ENCODE measurements at places on chromosomes 11 and 22.
A peak's percentile ranks its signal among the peaks of the same experiment; 100 is the strongest.

DNA sequence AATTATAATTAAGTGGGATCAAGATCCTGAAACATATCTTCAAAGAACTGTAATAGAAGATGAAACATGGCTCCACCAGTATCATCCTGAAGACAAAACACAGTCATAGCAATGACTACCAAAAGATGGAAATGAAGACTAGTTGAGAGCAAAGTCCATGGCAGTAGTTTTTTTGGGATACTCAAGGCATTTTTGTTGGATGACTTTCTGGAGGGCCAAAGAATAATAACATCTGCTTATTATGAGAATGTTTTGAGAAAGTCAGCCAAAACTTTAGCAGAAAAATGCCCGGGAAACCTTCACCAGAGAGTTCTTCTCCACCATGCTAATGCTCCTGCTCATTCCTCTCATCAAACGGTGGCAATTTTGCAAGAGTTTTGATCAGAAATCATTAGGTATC is 809.4 kb upstream of the RAG2 start:
- no peak for DNase-seq

GRCh38 chr22:25130462-25130861 is 69.2 kb upstream of the CRYBB3 start:
- no peak for DNase-seq

GRCh38 chr11:84902445-84902844 is 724.7 kb downstream of the DLG2 start:
- no peak for DNase-seq

GRCh38 chr11:108654994-108655631 is 9.8 kb upstream of the DDX10 start:
- peak; percentile 61 for DNase-seq

GRCh38 chr11:93719310-93719709 is 22.0 kb downstream of the TAF1D start:
- no peak for DNase-seq

DNA sequence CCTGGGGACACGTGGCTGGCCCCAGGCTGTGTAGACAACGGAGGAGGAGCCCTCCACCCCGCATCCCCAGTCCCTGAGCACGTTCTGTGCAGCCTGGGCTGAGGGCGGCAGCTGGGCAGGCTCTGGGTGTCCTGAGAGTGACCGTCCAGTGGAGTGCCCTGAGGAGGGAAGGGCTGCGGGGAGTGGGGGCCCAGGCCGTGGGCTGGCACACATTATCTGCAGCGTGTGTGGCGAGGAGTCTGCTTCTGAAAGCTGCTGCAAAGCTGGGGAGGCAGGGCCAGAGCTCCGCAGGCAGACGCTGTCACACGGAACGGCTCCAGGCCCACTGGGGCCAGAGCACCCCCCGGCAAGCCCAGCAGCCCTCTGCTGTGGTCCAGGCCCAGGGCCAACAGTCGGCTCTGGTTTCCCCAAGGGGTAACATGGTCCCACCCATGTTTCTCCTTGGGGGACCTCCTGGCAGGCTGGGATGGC is 835 bp upstream of the ANO9 start:
- no peak for DNase-seq

DNA sequence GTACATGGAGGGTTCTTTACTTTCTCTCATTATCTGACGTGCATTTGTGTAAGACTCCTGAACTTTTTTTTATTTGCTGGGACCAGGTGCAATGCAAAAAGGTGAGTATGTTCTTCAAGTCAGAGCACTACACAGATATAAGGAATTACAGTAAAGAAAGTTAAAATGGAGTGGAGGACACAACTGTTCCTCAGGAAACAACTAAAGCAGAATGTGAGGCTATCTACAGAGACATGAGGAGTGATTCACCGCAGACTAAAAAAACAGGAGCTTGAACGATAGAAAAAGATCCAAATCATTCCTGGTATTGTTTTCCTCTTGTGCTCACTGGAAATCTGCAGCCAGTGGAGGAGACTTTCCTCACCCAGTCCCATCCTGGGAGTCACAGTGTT is 106.2 kb downstream of the ABTB2 start:
- DNase-seq, result peak; percentile 30

GRCh38 chr11:117641008-117641915 is 155.8 kb downstream of the DSCAML1 start:
- no peak for DNase-seq

DNA sequence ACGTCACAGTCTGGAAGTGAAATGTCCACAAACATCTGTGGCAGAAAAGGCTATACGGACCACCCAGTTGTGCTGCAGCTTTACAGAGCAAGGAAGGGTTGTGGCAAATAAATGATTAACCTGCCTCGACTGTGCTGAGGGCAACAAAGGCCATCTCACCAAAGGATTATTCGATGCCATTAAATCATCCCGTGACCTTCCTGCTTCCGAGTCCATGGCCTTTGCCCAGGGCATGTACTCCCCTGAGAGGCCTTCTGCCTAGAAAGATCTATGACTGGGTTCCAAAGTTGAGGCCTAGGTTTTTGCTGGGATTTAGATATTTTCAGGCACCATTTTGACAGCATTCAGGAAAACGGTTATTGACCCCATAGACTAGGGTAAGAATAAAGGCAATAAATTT is 9.2 kb downstream of the CDPF1 start:
- DNase-seq, result no peak

DNA sequence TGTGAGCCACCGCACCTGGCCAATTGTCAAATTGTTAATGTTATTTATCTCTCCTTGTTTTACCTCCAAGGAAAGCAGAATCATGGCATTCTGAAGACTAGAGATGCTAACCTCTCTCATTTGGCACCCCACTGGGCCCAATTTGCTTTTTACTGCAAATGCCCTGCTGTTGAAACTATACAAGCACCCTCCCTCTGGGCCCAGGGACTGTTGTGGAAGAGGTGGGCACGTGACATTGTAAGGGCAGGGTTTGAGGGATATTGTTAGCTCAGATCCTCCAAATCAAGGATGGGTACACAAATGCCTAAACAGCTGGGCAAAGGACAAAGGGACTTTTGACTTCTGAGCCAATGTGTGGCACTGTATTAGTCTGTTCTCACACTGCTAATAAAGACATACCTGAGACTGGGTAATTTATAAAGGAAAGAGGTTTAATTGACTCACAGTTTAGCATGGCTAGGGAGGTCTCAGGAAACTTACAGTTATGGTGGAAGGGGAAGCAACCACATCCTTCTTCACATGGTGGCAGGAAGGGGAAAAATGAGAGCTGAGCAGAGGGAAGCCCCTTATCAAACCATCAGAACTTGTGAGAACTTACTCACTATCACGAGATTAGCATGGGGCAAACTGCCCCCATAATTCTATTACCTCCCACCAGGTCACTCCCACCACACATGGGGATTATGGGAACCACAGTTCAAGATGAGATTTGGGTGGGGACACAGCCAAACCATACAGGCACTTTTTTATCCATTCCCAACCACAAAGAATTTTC is 6.5 kb upstream of the ALDH3B2 start:
- no peak for DNase-seq

DNA sequence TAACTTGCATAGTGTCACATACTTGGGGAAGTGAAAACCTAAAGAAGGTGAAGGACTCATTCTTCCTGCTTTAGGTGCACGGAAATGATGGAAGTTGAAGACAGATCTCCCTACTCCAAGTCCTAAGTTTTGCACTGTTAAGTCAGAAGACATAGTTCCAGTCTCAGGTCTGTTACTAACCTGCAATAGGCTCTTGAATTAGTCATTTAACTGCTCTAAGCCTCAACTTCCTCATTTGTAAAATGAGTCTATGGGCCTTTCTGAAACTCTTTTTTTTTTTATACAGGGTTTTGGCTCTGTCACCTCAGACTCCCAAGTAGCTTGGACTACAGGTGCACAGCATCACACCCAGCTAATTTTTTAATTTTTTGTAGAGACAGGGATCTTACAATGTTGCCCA is 30.8 kb upstream of the POU2AF1 start:
- DNase-seq, result no peak

Measured in fibroblast of villous mesenchyme (primary cell).